Hematopoietic multipotent progenitor cell treated with erythropoietin and hydrocortisone succinate and interleukin-3 and kit ligand, for 6 days (in vitro differentiated cells): ENCODE measurements at places on chromosomes 1 and 21.

GRCh38 chr1:15947382-15948090 lies 28.4 kb downstream of the ZBTB17 start:
- DNase-seq: no peak

DNA sequence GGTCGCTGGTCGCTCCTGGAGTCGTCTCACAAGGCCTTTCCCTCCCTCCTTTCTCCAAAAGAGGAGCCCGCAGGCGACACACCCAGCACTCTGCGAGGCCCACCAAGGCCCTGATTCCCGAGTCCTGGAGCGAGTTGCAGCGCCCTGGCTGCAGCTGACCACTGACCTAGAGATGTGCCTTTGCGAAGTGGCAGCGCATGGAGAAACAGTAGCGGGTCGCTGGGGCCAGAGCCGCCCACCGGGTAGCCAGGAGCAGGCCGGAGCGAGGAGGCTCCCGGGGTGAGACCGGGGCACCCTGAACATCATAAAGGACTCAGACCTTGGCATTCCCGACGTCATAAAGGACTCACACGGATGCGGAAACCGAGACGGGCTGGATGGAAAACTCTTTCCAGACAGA lies 10.3 kb upstream of the NBPF11 start:
- no peak for DNase-seq

GRCh38 chr1:224433041-224433691 lies 1.4 kb downstream of the WDR26 start:
- DNase-seq: peak; percentile 44

DNA sequence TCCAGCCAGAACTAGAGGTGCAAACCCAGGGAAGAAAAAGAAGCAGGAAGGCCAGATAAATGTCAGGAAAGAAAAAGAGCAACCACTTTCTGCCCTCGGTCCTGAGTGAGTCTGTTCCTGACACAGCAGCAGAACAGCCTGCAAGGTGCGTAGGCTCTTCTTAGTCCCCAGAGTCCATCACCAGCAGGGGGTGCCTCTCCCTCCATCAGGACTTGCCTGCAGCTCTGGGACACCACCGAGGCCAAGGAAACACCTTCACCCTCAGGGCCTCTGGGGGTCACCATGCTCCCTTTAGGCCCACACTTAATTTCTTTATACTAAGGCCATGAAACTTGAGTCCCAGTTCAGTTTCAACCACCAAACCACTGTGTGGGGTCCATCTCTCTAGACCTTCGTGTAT lies 43.7 kb upstream of the NFASC start:
- peak; percentile 55 for DNase-seq

DNA sequence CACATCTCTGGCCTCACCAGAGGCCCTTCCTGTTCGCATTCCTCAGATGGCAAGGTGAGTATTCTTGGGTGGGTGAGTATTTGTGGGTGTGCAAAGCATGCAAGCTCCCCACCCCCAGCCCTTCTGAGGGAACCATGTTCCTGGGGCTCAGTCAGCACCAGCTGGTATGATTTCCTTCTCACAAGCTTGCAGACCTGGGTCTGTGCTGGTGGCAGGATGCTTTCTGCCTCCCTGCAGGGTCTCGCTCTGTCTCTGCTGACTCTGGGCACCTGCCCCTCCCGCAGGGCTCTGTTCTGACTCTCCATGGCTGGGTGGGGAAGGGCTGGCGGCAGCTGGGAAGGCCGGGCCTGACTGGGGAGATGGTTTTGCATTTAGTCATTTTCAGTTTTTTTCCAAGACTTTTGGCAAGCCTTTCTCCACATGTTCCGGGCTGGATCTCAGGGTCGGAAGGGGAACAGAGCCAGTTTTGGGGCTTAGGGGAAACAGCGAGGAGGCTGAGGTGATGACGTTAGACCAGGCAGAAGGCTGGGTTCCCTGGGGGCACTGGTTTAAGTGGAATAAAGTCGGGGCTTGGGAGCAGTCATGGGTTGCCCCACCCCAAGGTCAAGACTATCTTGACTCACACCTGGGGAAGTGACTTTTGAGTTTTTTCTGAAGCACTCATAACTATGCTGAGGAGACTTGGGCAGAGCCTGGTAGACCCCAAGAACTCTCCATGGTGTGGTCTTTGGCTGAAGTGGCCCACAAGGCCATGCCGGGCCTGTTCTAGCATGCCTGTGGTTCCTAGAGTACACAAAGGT lies 6.2 kb downstream of the RASSF5 start:
- no peak for DNase-seq

- no peak for DNase-seq
Measured at GRCh38 chr21:31204801-31205200, 139.3 kb downstream of the TIAM1 start.

DNA sequence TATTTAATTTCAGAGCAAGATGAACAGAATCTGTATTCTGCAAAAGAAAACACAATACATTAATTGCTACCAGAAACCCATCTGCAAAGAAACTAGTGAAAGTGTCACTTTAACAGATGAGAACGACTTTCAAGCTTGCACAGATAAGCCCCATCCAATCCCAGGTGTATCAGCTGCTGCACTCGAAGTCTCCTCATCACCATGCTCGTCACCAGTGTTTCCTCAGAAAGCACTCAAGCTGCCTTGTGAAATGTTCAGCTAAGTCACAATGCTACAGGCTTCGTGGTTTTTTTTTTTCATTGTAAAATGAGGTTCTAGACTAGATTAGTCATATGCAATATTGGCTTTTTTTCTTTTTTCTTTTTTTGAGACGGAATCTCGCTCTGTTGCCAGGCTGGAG lies 3.3 kb upstream of the TOMM20 start:
- no peak for DNase-seq

GRCh38 chr21:41616031-41616591 lies 108.2 kb upstream of the TMPRSS2 start:
- DNase-seq: no peak

DNA sequence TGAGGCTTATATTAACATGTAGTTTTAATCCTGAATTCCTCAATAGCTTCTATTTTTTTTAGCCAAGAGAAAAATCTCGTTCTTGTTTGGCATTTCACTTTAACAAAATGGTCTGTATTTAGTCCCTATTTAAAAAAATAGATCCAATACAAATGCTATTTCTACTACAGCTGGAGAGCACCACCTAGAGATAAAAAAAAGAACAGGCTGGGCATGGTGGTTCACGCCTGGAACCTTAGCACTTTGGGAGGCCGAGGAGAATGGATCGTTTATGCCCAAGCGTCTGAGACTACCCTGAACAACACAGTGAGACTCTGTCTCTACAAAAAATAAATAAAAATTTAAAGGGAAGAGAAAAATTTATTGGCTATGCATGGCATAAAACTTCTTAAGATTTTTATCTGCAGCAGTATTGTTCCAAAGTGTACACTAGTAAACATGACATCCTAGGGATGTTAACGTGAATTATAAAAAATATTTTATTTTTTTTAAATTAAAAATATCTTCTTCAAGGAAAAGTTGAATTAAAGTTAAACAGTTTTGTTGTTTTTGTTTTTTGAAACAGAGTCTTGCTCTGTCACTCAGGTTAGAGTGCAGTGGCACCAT lies 4.4 kb downstream of the ST7L start:
- DNase-seq: peak; percentile 69

DNA sequence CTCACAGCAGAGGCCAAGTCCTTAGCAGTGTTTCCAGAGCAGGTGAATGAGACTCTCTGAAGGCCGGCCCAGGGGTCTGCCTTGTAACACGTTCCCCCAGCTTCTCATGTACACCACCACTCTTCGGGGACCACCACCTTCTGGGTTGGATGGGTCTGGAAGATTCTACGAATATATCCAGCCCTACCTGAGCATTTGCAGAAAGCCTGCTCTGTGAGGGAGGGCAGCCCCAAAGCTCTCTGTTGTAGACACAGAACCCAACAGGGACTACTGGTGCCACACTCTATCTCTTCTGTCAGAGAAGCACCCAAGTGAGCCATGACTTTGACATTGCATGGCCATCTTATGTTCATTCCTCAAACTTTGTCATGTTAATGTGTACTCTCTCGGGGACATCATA lies 61.8 kb downstream of the CD247 start:
- no peak for DNase-seq

- DNase-seq: no peak
Measured at GRCh38 chr1:197787623-197788536, 12.6 kb upstream of the DENND1B start.

GRCh38 chr1:245871915-245872314 lies 635.2 kb downstream of the SMYD3 start:
- no peak for DNase-seq

- DNase-seq: no peak
Measured at GRCh38 chr1:156226782-156227181, 14.0 kb downstream of the PMF1 start.

- DNase-seq: no peak
Measured at GRCh38 chr1:165853528-165854075, 26.2 kb downstream of the UCK2 start.

DNA sequence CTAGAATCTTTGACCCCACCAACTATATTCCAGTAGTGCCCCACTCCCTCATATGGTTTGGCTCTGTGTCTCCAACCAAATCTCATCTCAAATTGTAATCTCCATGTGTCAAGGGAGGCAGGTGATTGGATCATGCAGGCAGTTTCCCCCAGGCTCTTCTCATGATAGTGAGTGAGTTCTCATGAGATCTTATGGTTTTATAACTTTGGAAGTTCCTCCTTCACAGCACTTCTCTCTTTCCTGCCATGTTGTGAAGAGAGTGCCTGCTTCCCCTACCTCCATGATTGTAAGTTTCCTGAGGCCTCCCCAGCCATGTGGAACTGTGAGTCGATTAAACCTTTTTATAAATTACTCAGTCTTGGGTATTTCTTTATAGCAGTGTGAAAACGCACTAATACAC lies 7.7 kb upstream of the SAMD13 start:
- DNase-seq: no peak

DNA sequence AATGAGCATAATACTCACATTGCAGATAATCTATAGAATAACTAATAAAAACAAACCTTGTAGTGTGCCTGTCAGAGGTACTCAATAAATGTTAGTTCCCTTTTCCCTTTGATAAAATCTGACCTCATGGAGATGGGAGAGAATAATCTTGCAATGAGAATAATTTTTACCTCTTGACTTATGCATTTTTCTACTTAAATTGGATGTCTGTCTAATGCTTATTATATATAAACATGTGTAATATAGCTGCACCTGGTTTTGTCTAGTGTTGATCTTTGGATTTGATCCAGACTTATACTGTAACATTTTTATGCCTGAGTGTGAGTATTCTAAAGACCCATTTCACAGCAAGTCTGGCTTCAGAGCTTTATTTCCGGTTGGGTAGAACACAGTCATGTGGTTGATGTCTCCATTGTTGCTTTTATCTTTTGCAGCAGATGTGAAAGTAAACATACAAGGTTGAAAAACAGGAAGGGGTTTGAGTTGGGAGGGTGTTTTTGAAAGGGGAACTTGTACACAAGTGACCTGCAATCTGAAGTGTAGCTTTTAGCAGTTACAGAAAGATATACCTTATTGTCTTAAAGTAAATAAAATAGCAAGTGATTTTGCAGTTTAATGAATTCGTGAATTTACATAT lies 12.4 kb downstream of the EPB41 start:
- DNase-seq: peak; percentile 96

GRCh38 chr1:183837062-183837461 lies 32.1 kb downstream of the RGL1 start:
- DNase-seq: no peak

DNA sequence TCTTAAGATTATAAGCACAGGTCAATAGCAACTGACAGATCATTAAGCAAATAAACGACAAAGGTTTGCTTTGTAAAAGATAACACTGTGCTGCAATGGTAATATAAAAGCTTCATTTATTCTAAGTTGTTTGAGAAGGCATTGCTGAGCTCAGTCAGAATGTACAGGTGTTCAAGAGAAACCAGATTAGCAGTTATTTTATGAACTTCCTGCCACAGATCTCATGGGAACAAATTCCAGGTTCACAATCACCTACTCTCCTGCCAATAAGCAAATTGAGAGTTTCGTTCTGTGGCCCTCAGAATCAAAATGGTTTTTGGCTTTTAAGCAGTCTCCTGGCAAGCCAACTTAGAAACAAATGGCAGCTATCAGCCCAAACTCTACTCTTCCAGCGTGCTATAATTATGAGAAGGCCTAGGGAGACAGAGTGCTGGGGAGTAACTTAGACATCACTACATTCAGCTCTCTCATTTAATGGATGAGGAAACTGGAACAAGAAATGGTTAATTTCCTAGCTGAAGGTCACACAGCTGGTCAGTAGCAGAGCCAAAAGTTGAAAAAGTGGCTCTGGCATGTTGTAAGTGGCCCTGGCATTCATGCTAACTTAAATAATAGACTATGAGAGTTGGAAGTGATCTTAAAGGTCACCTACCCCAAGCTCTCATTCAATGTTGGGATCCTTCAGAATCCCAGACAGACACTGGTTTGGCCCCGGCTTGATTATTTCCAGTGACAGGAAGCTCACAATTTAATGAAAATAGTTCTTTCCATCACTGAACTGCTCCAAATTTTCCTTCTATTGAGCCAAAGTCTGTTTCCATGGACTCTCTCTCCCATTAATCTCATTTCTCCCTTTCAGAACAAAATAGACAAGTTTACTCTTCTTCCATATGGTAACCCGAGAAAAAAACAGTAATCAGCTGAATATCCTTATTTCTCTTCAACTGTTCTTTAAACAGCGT lies 82.6 kb upstream of the EDEM3 start:
- no peak for DNase-seq

DNA sequence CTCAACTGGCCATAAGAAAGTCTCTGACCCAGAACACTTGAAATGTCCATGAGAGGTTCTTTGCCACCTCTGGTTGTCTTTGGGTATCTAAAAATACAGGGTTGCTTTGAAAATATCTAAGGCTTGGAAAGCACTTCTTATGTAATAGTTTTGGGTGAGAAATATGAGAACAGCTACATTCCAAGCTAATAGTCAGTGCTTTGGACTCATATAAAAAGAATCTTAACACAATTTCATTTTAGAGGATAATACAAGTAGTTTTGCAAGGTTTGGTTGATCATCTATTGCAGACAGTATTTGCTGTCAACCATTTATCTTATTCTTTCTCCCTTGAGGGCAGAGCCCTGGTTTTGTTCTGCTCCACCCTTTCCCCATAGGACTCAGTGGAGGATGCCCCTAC lies 207.5 kb downstream of the KCNK2 start:
- DNase-seq: no peak

GRCh38 chr1:226611301-226611700 lies 62.7 kb downstream of the STUM start:
- no peak for DNase-seq

DNA sequence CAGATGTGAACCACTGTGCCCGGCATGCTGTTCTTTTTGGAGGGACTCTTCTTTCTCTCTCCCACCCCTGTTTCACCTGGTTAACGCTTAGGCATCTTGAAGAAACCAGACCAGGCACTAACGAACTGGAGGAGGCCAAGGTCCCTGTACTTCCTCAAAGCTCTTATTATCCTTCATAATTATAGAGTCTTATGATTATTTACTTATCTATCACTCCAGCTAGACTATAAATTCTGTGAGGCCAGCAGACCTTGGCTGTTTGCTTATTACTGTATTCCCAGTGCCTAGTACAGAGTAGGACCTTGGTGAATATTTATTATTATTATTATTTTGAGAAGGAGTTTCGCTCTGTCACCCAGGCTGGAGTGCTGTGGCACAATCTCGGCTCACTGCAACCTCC lies 5.8 kb downstream of the CSF3R start:
- no peak for DNase-seq

DNA sequence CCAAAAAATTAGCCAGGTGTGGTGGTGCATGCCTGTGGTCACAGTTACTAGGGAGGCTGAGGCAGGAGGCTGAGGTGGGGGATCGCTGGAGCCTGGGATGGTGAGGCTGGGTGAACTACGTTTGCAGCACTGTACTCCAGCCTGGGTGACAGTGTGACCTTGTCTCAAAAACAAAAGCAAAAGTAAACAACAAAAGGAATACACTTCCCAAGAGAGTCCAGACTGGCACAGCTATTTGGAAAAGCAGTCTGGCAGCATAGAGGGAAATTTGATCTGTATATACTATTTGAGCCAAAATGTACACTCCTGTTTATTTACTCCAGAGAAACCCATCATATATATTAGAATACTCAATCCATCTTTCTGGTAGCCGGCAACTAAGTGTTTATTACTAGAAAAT lies 107.0 kb upstream of the HMCN1 start:
- no peak for DNase-seq
